ENCODE measurements at places on chromosomes 6 and 20.

DNA sequence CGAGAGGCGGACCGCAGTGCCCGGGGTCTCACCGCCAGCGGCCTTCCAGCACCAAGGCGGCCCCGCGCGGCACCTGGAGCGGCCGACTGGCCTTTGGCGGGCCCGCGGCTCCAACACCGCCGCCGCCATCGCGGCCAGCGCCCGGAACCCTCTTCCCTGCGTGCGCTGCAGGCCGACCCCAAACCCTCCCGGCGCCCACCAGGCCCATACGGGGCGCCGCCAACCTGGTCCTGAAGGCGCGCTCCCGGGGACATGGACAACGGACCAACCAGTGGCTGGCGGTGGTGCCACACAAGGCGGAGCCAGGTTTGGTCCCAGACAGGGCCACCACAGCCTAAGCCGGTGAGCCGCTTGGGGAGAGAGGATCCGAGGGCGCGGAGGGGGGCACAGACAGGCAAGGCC is 1514.8 kb upstream of the DEFB115 start:
- DNase-seq, result no peak

DNA sequence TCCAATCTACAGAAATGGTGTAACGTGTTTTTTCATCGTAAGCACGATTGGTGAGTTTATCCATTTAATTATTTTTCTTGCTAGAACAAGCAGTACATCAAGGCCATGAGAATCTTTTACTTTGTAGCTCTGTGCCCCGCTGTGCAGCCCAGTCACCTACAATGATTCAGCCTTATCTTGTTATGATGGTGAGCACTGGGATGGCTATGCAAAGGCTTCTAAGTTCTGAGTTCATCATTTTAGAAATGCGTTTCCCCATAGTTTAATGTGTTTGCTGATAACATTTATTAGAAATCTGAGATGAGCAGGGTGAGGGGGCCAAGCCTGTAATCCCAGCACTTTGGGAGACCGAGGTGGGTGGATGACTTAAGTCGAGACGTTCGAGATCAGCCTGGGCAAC is 111.8 kb upstream of the QKI start:
- no peak for DNase-seq

DNA sequence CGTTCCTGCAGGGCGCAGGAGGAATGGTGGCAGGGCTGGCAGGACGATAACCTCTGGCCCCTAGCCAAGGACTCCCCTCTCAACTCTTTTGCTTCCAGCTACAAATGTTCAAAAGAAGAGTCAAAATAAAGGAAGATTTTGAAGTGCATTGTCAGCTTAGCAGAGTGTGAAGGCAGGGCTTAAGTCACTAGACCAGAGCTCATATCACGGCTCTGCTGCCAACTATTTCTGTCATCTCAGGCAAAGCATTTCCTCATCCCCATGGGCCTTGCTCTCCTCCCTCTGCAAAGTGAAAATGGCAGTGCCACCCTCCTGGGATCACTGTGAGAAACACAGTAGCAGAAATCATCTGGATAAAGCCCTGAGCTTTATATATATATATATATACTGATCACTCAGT is 36.7 kb downstream of the CFAP61 start:
- no peak for DNase-seq

- no peak for DNase-seq
These were observed 54.0 kb downstream of the TRAF3IP2 start for GRCh38 chr6:111551521-111552231.

DNA sequence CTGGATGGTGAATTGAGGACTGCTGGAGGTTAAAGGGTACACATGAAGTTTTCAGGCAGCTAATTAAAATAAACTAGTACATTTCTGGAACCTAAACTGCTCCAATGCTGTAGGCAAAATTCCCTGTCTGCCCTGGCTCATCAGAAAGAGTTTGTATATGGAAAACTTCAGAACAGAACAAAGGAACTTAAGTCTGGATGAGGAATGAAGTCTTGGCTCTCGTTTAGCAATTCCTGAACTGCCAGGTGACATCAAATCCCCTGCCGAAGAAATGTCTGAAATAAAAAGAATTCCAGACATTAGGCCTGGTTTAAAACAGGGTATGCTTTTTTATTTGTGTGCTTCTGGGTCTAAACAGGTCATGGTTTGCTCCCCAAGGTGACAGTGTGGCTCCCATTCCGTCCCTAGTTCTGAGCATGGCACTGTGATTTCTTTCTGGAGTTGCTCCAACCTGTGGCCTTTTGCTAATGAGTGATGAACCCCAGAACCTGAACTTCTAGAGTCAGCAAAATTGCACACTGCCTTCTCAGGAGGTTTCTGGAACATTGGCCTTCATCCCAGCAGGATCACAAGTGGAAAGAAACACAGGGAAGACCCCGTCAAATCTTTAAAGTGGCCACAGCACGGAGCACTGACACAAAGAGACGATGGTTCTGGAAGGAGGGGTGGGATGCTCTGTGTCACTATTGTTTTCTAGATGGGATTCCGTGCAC is 129.4 kb upstream of the NAA20 start:
- DNase-seq, result no peak

DNA sequence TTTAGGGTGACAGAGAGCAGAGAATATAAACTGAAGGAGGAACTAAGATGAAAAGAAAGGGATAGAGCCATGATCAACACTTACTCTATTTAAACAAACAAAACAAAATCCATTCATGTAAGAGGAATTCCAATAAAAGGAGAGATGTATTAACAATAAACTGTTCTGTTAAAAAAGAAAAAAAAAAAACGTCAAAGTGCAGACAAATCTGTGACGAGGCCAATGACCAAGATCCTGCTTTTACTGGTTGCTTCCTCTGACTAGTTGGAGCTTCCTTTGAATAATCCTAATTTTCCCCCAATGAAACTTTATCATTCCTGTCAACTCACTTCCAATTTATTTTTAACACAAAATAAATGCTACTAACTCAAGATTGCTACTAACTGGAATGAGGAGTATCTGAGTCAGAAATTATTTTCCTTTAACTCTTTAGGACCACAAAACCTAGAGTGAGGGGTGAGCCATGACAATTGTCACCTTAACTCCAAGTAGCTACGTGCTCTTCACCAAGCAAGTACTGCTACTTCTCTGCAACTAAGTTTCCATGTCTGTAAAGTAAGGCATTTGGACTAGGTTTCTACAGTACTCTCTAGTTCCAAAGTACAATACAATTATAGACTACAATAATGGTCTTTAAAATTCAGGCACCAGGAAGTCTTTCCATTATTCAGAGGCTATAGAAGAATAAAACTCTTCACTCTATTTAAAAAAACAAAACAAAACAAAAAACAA is 152.0 kb downstream of the PTPRK start:
- DNase-seq, result no peak

Measured in H54 (cell line).